ENCODE measurements at places on chromosomes 13 and 19.

DNA sequence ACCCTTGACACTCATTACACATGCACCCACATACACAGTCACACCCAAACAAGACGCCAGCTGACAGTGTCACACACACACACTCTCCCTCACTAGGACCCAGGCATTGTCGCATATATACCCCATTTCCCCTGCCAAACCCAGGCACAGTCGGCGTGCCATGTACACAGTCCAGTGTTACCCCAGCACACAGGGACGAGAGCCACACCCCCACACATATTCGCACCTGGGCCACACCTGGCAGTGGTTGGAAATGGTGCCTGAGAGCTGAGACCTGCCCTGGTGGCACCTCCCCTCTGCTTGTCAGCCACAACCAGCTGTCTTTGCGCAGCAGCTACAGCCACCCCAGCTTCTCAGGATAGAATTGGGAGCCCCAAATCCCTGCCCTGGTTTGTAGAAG, 9.0 kb downstream of the NFIX start:
- no peak for DNase-seq

- DNase-seq = no peak
Observed at GRCh38 chr13:37526710-37527473, 71.7 kb downstream of the POSTN start.

GRCh38 chr13:92272177-92272576, 873.8 kb downstream of the GPC5 start:
- DNase-seq = no peak

GRCh38 chr13:45511310-45512097, 46.8 kb downstream of the COG3 start:
- no peak for DNase-seq

DNA sequence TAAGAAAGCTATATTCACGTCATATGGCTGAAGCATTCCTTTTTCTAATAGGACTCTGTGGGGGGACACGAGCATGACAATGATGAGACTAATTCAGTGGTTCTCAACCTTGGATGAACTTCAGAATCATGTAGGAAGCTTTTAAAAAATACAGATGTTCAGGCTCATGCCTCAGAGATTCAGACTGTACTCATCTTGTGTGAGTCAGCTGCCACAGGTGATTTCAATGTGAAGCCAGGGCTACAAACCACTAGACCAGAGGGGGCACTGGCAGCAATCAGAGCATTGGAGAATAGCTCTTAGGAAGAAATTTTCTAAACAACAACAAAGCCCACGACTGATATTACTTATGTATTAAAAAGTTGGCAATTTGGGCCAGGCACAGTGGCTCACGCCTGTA, 91.7 kb downstream of the SERP2 start:
- DNase-seq = no peak

DNA sequence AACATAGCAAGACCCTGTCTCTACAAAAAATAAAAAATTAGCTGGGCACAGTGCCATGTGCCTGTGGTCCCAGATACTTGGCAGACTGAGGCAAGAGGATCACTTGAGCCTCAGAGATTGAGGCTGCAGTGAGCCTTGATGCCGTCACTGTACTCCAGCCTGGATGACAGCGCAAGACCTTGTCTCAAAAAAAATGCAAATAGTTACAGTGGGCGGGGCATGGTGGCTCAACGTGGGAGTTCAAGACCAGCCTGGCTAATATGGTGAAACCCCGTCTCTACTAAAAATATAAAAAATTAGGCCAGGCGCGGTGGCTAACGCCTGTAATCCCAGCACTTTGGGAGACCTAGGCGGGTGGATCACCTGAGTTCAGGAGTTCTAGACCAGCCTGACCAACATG, 8.5 kb downstream of the PGLS start:
- no peak for DNase-seq

- DNase-seq = no peak
Observed at GRCh38 chr19:49056101-49056901, 1.2 kb downstream of the CGB7 start.

GRCh38 chr19:30621326-30621920, 249.2 kb downstream of the ZNF536 start:
- DNase-seq = no peak
